ENCODE measurements at places on chromosomes 7 and 10. TPM values are rescaled to one million over a fixed set of nuclear protein-coding genes. Genes with fewer than 3 reads are reported as not detected.
A peak's percentile ranks its signal among the peaks of the same experiment; 100 is the strongest.

- DNase-seq, result no peak
Observed at GRCh38 chr10:1110674-1111119, 54.5 kb downstream of the WDR37 start.

Gene EPHA1
- total RNA-seq, result not detected

- no peak for DNase-seq
Observed at GRCh38 chr10:98252464-98252863, 15.5 kb downstream of the LOXL4 start.

DNA sequence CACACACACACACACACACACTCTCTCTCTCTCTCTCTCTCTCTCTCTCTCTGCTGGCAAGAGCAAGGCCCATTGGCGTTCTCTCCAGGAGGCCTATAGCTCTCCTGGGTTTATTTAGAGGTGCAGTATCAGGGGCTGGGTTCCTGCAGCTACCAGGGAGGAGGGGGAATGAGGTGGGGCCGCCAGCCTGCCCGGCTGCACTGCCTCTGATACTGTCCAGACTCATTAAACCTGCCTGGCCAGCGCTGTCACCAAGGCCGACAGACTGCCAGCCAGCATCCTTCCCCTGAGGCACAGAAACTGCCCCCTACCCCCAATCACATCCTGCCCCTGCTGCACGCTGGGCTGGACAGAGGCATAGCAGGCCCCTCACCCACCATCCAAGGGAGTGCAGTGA is 4.3 kb downstream of the PRRT4 start:
- no peak for DNase-seq

- DNase-seq, result peak; percentile 25
Observed at GRCh38 chr10:128875956-128876736, 590.9 kb upstream of the MGMT start.

GRCh38 chr7:20911081-20911480 is 124.4 kb upstream of the SP8 start:
- DNase-seq, result no peak

DNA sequence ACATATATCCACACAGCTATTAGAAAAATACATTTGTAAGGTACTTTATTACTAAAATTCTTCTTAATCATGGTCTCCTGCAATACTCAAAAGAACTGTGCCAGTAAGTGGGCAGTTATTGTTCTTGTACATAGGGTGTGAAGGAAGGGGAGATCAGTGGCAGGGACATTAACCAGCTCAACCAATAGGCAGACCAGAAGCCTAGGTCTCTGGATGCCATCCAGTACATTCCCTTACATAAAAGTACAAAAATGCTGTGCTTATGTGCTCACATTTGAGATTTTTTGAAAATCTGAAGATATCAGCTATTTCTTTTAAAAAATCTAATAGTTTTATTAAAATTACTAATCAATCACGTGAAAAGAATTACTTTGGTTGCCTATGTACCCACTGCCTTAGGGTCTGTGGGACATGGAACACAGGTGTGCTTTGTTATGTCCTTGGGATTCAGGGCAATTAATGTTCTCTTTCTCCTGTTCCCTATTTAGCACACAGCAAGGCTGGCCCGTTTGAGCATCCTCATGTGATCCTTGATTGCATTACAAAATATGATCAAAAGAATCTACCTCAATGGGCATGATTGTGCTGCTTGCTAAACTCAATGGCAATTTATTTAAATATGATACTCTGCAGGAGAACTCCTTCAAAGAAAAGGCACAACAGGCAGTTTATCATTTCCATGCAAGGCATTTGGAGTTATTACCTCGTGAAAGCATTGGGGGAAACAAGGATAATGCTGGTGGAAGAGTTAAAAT is 22.7 kb downstream of the TWIST1 start:
- DNase-seq, result no peak

All from osteocyte (in vitro differentiated cells).